Colonic mucosa (tissue), 4 donors: ENCODE measurements at places on chromosomes 6 and 20. TPM values are rescaled to one million over a fixed set of nuclear protein-coding genes. Genes with fewer than 3 reads are reported as not detected.

Gene LPA
- not detected for total RNA-seq

Gene RNF5
- total RNA-seq: 87.4 TPM

Gene LAMA5
- 32.5 TPM for total RNA-seq

- no peak for DNase-seq
These were observed 472.1 kb upstream of the RNF217 start for GRCh38 chr6:124490122-124490521.

DNA sequence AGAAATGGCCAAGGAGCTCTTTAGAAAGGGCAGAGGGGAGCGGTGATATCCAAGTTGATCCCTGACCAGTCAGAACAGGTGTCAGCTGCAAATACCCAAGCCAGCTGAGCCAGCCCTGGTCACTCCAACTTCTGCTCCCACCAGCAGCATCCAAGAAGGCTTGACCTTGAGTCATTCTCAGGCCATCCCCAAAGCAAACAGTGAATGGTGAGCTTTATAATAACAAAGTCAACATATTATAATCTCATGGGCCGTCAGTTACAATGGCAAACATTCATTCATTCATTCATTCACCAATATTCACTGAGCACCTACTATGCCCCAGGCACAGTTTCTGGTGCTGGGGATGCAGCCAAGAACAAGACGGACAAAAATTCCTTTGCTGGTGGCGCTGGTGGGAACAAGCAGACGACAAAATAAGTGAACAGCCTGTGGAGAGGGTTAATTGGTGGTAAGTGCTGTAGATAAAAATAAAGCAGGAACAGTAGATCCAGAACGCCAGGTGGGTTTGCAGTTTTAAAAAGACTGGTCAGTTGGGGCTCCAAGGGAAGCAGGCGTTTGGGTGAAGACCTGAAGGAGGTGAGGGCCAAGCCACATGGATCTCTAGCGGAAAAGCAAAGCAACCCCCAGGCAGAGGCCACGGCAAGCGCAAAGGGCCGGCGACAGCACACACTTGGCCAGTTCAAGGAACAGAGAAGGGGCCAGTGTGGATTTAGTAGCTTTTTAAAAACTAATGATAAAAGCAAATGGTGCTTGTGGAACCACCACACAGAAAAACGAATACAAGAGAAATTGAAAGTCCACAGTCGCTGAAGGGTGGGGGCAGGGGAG, 131.8 kb upstream of the PTPN1 start:
- no peak for DNase-seq

- no peak for DNase-seq
These were observed 29.2 kb downstream of the TMX4 start for GRCh38 chr20:7990385-7990784.

GRCh38 chr6:14711056-14711703, 534.7 kb upstream of the JARID2 start:
- peak; percentile 56 for DNase-seq

GRCh38 chr6:168376811-168377483, 57.4 kb upstream of the DACT2 start:
- DNase-seq: peak; percentile 44

DNA sequence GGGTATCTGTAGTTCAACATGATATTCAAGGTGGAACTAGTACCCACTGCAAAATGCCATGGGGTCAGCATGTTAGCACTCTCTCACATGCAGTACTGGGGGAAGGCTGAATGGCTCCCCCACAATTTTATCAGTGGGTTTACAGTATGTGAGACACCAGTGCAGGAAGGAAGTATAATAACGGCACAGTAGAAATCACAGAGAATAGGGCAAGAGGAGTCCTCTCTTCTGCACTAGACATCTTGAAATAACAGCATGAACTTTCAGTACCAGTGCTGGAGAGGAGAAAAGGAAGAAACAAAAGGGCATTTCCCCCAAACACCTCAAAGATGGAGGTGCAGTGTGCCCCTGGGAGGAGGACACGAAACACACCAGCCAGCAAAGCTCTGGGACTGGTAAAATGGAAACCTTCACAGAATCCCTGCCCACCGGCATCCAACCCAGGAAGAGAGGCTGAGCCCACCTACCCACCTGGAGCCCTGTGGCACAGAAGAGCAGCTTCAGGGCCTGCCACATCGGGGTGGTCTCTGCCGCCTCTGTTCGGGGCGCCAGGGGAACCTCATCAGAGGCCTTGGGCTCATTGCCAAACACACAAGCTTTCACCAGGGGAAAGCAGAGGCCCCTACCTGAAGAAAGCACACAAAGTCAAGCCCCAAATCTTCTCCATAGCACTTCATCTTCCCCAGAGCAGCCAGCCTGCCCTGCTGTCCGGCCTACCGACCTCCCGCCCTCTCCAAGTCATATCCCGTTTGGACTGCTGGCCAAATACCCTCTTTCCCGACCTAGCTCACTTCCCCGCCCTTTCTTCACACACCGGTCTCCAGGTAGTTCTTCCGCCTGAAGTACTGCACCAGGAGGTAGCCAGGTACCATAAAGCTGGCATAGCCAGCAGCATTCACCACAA, 1.2 kb downstream of the SLC35B2 start:
- peak; percentile 75 for DNase-seq

DNA sequence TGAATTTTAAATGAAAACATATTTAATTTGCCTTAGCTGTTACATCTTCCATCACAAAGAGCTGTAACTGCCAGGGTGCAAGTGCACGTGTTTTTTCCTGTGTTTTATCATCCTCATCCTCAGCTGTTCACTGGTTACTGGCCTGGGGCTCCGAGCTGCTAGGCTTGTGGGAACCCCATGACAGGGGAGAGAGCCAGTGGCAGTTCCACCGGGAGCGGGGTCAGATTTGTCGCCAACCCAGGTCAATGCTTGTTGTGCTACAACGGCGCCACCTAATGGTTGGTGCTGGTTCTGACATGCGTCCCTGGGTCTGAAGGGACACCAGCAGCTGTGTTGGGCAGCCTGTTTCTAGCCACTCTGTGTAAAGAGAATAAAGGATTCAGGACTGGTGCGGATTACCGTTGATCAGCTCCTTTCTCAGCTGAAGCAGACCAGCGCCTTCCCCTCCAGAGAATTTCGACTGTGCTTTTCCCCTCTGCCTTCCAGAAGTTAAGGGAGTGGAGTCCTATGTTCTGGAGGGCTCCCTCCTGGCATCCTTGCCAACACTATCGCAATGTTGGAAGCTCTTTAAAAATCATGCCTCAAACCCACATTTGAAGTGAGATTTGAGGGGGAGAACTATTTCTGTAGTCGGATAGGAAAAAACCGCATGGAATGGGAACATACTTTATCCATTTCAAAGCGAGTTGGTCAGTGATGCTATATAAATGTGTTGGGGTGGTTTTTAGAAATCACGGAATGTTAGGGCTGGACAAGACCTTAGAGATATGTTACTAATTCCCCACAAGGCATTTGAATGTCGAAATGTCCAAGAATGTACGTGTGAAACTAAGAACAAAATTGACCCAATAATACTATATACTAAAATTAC, 32.1 kb downstream of the SUMO4 start:
- peak; percentile 94 for DNase-seq

- peak; percentile 58 for DNase-seq
These were observed 12.8 kb upstream of the DSTN start for GRCh38 chr20:17556837-17557674.

GRCh38 chr6:85912582-85912981, 269.9 kb upstream of the SYNCRIP start:
- no peak for DNase-seq

GRCh38 chr6:137033828-137034227, 10.9 kb downstream of the IL20RA start:
- DNase-seq: no peak

- DNase-seq: no peak
These were observed 152.1 kb downstream of the LY86 start for GRCh38 chr6:6740595-6740994.
